ENCODE measurements at places on chromosomes 6 and 20. TPM values are rescaled to one million over a fixed set of nuclear protein-coding genes. Genes with fewer than 3 reads are reported as not detected.

GRCh38 chr20:7359739-7360138 lies 580.5 kb downstream of the HAO1 start:
- no peak overlapping the region for H3K27ac ChIP-seq
- DNase-seq: no peak
- no peaks in the 10 kb centered on the region for H3K4me1 ChIP-seq
- H3K27me3 ChIP-seq: no peaks in the 10 kb centered on the region
- H3K4me3 ChIP-seq: no peak overlapping the region
- no peaks in the 10 kb centered on the region for H3K36me3 ChIP-seq

The RRAGD gene
- total RNA-seq: 10.2 TPM

DNA sequence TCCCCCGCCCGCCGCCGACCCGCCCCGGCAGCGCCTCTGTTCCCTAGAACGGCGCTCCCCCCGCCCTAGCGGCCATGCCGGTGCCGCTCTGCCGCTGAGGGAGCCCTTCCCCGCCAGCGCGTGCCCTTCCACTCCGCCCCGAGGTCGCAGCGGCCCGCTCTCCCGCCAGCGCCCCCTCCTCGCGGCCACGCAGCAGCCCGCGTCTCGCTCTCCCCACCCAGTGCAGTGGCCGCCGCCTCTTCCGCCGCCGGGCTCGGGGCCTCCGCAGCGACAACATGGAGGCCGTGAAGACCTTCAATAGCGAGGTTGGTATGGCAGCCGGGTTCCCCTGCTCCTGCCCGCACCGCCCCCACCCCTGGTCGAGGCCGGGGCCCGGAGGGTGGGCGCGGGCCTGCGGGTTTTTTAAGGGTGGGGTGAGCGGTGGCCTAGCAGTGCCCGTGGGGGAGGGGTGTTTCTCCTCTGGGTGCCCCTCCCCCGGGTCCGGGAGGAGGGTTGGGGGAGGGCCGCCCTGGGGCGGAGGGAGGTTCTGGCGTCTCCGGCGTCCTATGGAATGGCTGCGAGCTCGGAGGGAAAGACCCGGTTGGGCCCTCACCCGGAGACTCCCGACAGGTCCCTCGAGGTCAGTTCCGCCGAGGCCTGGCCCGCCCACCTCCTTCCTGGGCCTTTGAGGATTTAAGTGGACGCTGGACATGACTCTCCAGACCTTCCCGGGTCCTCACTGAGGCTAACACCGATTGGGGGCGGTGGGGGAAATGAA lies 588 bp downstream of the SCAF8 start:
- peaks cover 45% of the 10 kb centered on the region for H3K4me1 ChIP-seq
- peak; percentile 93 for DNase-seq
- peaks cover 9% of the 10 kb centered on the region for H3K36me3 ChIP-seq
- H3K4me3 ChIP-seq: peak overlapping the region; percentile 87
- H3K27ac ChIP-seq: peak overlapping the region; percentile 98
- no peaks in the 10 kb centered on the region for H3K27me3 ChIP-seq

DNA sequence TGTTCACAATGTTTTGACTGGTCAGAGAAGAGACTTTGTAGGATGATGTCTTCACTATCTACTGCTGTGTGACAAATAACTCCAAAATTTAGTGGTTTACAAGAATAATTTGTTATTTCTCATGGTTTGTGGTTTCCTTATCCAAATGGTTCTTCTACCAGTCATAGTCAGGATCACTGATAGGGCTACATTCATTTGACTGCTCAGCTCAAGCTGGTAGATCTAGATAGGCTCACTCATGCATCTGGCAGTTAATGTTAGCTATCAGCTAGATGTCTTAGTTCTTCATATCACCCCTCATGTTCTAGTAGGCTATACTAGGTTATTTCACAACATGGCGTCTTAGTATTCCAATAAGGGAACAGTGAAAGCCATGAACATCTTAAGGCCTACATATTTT lies 131.0 kb downstream of the ID4 start:
- no peaks in the 10 kb centered on the region for H3K27me3 ChIP-seq
- H3K27ac ChIP-seq: no peak overlapping the region
- DNase-seq: no peak
- H3K4me1 ChIP-seq: no peaks in the 10 kb centered on the region
- no peaks in the 10 kb centered on the region for H3K36me3 ChIP-seq
- H3K4me3 ChIP-seq: no peak overlapping the region

The KHDC1L gene
- total RNA-seq: not detected

The BPIFA1 gene
- total RNA-seq: not detected

DNA sequence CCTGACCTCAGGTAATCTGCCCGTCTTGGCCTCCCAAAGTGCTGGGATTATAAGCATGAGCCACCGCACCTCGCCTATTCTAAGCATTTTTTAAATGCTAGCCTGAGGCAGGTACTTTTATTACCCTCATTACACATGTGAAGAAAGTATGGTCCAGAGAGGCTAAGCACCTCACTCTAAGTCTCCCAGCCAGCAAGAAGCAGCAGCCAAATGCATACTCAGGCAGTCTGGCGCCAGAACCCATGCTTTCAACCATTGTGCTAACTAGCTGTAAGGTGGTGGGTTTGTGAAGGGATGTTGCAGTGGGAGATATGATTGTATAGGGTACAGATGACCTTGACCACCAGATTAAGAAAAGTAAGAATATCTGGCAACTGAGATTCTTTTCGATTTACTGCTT lies 26.1 kb upstream of the RIPOR2 start:
- peaks cover 62% of the 10 kb centered on the region for H3K4me1 ChIP-seq
- no peaks in the 10 kb centered on the region for H3K27me3 ChIP-seq
- DNase-seq: no peak
- peak overlapping the region; percentile 53 for H3K27ac ChIP-seq
- no peak overlapping the region for H3K4me3 ChIP-seq

The FAM162B gene
- not detected for total RNA-seq

DNA sequence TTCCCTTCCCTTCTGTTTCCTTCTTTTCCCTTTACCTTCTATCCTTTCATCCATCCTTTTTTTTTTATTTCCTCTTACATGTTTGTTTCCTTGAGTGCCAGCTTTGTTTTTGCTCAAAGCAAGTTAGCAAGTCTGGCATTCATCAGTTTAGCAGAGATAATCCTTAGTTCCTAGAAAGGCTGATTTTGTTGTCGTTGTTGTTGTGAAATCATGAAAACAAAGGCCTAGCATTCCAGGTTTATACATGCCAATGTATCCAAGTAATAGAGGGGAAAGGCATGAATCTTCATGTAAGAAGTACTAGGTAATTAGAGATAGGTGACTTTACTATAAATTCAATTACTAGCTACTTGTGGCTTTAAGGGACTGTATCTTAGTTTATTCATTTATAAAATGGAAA lies 45.9 kb downstream of the TFAP2B start:
- no peak overlapping the region for H3K27ac ChIP-seq
- no peak overlapping the region for H3K4me3 ChIP-seq
- no peaks in the 10 kb centered on the region for H3K27me3 ChIP-seq
- H3K4me1 ChIP-seq: no peaks in the 10 kb centered on the region
- no peaks in the 10 kb centered on the region for H3K36me3 ChIP-seq

GRCh38 chr20:219290-220115 lies 7.6 kb upstream of the DEFB129 start:
- DNase-seq: no peak
- peaks cover 11% of the 10 kb centered on the region for H3K27me3 ChIP-seq
- H3K4me3 ChIP-seq: no peak overlapping the region
- H3K27ac ChIP-seq: no peak overlapping the region
- no peaks in the 10 kb centered on the region for H3K4me1 ChIP-seq

GRCh38 chr6:19301980-19302379 lies 535.2 kb upstream of the ID4 start:
- no peaks in the 10 kb centered on the region for H3K4me1 ChIP-seq
- no peaks in the 10 kb centered on the region for H3K27me3 ChIP-seq
- no peak for DNase-seq
- no peaks in the 10 kb centered on the region for H3K36me3 ChIP-seq
- no peak overlapping the region for H3K27ac ChIP-seq
- H3K4me3 ChIP-seq: no peak overlapping the region

DNA sequence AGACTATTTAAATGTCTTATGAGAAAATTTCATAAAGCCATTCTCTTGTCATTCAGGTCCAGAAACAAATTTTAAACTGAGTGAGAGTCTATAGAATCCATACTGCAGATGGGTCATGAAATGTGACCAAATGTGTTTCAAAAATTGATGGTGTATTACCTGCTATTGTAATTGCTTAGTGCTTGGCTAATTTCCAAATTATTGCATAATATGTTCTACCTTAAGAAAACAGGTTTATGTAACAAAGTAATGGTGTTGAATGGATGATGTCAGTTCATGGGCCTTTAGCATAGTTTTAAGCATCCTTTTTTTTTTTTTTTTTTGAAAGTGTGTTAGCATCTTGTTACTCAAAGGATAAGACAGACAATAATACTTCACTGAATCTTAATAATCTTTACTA lies 5.0 kb downstream of the MARCKS start:
- H3K27ac ChIP-seq: no peak overlapping the region
- DNase-seq: no peak
- H3K4me1 ChIP-seq: peaks cover 23% of the 10 kb centered on the region

GRCh38 chr6:31397901-31398525 lies 5.4 kb upstream of the MICA start:
- peaks cover 6% of the 10 kb centered on the region for H3K36me3 ChIP-seq
- H3K4me3 ChIP-seq: no peak overlapping the region
- H3K27me3 ChIP-seq: no peaks in the 10 kb centered on the region
- peaks cover 47% of the 10 kb centered on the region for H3K4me1 ChIP-seq

- H3K36me3 ChIP-seq: peaks cover 7% of the 10 kb centered on the region
- H3K27me3 ChIP-seq: no peaks in the 10 kb centered on the region
- H3K4me3 ChIP-seq: no peak overlapping the region
- no peak overlapping the region for H3K27ac ChIP-seq
- no peak for DNase-seq
Observed at GRCh38 chr6:4910037-4910760, 93.6 kb downstream of the RPP40 start.

GRCh38 chr6:1915226-1915625 lies 305.5 kb downstream of the FOXC1 start:
- no peak overlapping the region for H3K4me3 ChIP-seq
- H3K36me3 ChIP-seq: no peaks in the 10 kb centered on the region
- no peaks in the 10 kb centered on the region for H3K27me3 ChIP-seq
- no peak for DNase-seq
- no peak overlapping the region for H3K27ac ChIP-seq

DNA sequence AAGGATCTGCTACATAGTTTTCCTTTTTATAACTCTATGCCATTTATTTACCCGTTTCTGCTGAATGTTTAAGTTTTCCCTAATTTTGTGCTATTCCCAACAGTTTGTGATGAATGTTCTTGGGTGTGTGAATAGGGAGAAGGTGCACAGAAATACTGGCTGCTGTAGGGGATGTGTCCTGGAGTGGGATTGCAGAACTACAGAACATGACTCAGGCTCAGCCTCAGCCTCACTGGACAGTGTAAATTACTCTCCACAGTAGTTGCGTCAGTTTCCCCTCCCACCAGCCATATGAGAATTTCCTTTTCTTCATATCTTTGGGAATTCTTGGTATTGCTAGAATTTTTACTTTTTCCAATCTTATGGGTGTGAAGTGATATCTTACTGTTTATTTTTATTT lies 57.0 kb downstream of the SLX4IP start:
- no peak overlapping the region for H3K4me3 ChIP-seq
- no peaks in the 10 kb centered on the region for H3K27me3 ChIP-seq
- H3K27ac ChIP-seq: no peak overlapping the region
- no peaks in the 10 kb centered on the region for H3K36me3 ChIP-seq

GRCh38 chr20:17504066-17504897 lies 26.9 kb downstream of the BFSP1 start:
- H3K36me3 ChIP-seq: no peaks in the 10 kb centered on the region
- peaks cover 41% of the 10 kb centered on the region for H3K4me1 ChIP-seq
- H3K27me3 ChIP-seq: no peaks in the 10 kb centered on the region
- peak overlapping the region; percentile 69 for H3K4me3 ChIP-seq

- no peak for DNase-seq
- no peak overlapping the region for H3K27ac ChIP-seq
- no peaks in the 10 kb centered on the region for H3K36me3 ChIP-seq
- no peaks in the 10 kb centered on the region for H3K4me1 ChIP-seq
- H3K27me3 ChIP-seq: no peaks in the 10 kb centered on the region
Observed at GRCh38 chr6:53461696-53462095, 83.2 kb downstream of the GCLC start.

GRCh38 chr6:111441678-111442243 lies 41.3 kb downstream of the REV3L start:
- H3K27me3 ChIP-seq: no peaks in the 10 kb centered on the region
- H3K27ac ChIP-seq: no peak overlapping the region
- H3K36me3 ChIP-seq: no peaks in the 10 kb centered on the region
- no peak for DNase-seq
- H3K4me1 ChIP-seq: no peaks in the 10 kb centered on the region
- no peak overlapping the region for H3K4me3 ChIP-seq

- no peak overlapping the region for H3K27ac ChIP-seq
- H3K4me1 ChIP-seq: peaks cover 26% of the 10 kb centered on the region
- no peaks in the 10 kb centered on the region for H3K27me3 ChIP-seq
- peaks cover 52% of the 10 kb centered on the region for H3K36me3 ChIP-seq
Observed at GRCh38 chr6:135046912-135047311, 7.7 kb downstream of the HBS1L start.

DNA sequence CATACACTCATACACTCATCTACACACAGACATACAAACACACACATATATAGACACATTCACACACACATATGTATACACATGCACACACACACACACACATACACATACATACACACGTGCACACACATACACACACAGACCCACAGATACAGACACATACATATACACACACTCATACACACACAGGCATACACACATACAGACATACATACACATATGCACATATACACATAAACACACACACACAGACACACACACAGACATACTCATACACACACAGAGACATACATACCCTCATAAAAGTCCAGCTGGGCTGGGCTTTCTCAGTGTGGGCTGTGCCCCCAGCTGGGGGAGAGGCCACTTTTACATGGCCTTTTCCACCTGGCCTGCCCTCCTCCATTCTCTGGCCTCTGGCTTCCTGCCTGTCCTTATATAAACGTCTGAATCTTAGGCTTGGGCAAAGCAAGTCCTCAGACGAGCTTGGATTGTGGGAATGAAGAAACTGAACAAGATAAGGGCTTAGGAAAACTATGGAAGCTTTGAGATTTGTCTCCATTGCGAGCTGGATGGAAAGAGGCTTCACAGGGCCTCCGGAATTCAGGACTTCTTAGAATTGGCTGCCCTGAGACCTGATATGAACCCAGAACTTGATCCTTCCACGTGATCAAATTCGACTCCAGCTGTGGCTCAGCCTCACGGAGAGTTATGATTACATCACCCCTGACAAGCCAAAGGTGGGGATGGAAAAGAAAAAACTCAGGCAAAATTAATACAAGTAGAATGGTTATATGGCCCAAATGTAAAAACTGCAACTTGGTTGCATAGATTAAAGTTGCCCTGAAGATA lies 22.5 kb upstream of the CST3 start:
- H3K27ac ChIP-seq: no peak overlapping the region
- no peak for DNase-seq
- H3K36me3 ChIP-seq: no peaks in the 10 kb centered on the region
- H3K4me3 ChIP-seq: no peak overlapping the region
- H3K4me1 ChIP-seq: no peaks in the 10 kb centered on the region
- peaks cover 2% of the 10 kb centered on the region for H3K27me3 ChIP-seq

GRCh38 chr6:11989386-11989785 lies 22.7 kb upstream of the HIVEP1 start:
- no peaks in the 10 kb centered on the region for H3K4me1 ChIP-seq
- no peaks in the 10 kb centered on the region for H3K27me3 ChIP-seq
- no peak for DNase-seq
- H3K36me3 ChIP-seq: no peaks in the 10 kb centered on the region

Data from CD4-positive, alpha-beta T cell (primary cell).